Bone marrow (tissue), 2 donors: ENCODE measurements at places on chromosomes 7 and 10.

GRCh38 chr7:20249376-20249775, 32.2 kb upstream of the MACC1 start:
- no peak for DNase-seq

- no peak for DNase-seq
These were observed 70.7 kb downstream of the VOPP1 start for GRCh38 chr7:55501611-55502010.

DNA sequence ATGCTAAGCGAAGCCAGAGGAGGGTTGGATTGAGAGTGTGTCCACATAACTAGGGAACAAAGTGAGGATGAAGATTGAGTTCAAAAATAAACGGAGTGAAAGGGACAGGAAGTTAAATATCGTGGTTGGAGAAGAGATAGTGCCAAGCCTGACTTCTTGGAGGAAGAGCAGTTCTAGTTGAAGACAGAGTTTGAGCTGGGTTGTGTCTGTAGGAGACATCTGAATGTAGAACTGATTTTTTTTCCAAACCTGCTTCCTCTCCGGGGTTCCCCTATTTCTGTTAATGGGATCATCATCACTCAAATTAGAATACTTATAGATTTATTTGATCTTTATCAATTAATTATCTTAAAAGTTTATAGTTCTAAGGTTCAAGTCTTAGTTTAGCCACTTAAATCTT, 35.6 kb downstream of the SP4 start:
- DNase-seq = no peak

GRCh38 chr7:127899411-127899810, 131.8 kb downstream of the LRRC4 start:
- no peak for DNase-seq

DNA sequence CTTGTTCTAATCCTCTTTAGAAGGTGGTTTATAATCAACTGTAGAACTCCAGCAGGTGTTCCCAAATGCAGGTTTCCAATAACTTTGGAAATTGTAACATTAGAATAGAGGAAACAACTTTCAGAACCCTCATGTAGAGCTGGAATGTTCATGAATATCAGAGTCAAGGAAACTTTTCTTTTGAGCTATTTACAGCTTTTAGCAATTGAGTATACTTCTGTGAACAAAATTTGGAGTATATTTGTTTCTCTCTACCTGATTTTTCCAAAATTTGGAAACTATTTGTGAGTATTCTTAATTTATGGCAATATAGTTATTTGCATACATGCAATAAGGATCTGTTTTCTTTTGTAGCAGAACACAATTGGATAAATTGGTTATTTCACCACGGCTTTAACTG, 2.8 kb upstream of the CFAP43 start:
- DNase-seq = no peak

- DNase-seq = no peak
These were observed 67.6 kb downstream of the TACC2 start for GRCh38 chr10:122056431-122057094.
